ENCODE measurements at places on chromosomes 2 and 18.
A peak's percentile ranks its signal among the peaks of the same experiment; 100 is the strongest.

- DNase-seq = peak; percentile 93
These were observed 2.4 kb downstream of the PNKD start for GRCh38 chr2:218272531-218273212.

DNA sequence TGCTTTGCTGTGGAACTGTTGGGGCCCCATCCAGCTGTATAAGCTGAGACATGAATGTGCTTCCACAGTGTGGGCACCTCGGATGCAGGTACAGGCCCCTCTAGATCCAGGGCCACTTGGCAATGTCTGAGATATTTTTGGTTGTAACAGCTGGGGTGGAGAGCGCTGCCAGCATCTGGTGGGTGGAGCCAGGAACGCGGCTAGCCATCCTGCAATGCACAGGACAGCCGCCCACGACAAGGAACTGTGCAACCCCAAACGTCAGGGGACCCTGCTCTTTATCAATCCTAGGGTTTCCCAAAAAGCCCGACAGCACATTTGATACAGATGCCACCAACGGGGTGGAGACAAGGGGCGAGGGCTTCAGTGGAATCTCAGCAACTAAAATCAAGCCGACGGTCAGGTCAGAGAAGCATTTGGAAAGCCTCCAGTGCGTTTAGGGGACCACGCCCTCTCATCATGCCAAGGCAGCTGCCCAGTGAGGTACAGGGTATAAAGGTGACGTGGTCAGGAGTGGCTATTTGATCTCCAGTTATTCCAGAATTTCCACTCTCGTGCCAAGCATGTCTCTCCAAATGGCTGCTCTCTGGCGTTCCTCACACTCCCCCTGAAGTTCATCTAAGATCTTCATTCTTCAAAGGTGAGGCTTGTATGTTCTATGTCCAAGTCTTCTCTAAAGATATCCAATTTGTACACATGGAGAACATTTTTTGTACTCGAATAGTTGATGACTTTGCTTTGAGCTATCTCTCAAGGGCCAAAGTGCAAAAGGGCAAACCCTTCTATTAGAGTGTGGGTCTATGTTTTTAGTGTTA is 55.7 kb downstream of the LRRFIP1 start:
- no peak for DNase-seq

DNA sequence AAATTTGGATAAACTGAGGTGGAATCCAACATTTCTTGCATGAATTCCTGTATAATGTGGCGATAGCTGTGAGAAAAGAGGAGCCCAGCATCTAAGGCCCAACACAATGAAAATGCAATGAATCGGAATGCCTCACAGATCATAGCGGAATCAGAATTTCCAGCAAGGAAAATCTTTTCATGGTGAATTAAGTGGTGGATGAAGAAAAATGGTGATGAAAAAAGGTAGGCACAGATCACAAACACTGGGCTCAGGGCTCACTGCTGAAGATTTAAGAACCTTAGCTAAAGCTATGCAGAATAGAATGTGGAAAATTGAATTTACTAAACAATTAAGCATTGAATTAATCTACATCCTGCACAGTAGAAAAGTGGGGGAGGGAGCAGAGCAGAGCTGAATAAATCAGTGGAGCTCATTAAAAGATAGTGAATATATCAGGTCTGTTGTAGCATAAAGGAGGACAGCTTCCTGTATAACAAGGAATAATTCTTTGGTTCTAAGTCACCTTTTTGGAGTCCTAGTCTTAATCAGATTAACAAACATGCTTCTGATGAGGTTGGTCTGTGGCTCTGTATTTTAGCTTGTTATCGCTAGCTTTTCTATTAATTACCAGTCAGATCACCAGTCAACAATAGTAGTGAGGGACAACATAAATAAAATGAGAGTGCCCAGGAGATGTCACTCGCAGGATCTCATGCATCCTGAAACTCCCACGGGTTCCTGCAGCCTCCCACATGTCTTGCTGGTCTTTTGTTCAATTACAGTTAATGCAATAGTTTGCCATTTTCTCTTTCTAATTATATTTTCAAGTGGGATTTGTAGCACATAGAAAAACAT is 27.0 kb downstream of the MEIS1 start:
- no peak for DNase-seq

DNA sequence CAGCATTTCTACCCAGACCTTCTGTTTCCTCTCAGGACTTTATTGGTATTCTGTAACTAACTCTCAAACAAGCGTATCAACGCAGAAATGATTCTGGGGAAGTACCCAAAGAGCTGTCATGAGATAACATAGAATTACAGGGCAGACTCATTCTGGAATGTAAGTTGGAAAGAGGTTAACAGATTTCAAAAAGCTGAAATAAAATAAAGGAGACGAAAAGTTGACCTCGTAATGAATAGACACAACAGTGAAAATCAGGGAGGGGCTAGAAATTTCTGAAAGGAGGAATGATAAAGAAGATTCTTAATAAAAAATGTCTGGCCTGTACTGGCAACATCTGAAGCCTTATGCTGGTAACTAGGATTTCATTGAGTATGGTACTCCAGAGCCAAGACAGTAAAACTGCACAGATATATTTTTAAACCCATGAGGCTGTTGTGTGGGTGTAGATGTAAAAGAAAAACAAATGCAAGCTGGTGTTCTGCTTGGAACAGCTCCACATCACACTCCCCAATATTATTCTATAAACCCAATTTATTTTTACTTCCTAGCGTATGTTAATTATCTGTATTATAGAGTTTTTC is 23.9 kb downstream of the RBMS1 start:
- DNase-seq = no peak

GRCh38 chr2:45962177-45962921 is 310.9 kb downstream of the PRKCE start:
- DNase-seq = no peak

GRCh38 chr2:66346231-66346664 is 88.7 kb upstream of the MEIS1 start:
- no peak for DNase-seq

- no peak for DNase-seq
These were observed 232.3 kb downstream of the OSR1 start for GRCh38 chr2:19125901-19126680.

- no peak for DNase-seq
These were observed 298.5 kb downstream of the PAX3 start for GRCh38 chr2:222000326-222000725.

DNA sequence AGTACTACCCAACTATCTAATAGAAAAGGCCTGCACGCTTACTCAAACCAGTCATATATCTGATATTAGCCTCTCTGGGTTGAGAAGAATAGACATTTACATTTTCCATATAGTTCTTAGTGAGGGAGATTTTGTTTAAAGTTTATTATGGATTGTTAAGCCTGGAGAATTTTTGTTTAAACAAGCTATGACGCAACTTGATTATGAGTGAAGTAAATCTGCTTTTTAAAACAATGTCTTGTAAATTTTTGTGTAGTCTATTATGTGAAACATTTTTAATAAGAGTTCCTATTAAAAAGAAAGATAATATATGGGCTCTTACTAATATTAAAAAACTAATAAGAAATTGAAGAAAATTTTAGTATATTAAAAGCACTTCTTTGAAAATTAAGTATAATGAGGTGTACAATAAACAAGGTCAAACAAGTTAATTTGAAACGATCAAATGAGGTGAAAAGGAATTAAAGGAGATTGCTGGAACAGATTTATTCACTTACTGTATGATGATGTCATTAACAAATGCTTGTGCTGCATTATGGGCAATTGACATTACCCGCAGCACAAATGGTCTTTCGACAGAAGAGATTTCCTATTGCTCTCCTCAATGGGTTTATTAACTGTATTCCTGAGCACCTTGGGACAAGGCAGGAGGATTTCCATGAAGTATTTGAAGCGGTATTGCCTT is 229.2 kb upstream of the SMIM21 start:
- no peak for DNase-seq

DNA sequence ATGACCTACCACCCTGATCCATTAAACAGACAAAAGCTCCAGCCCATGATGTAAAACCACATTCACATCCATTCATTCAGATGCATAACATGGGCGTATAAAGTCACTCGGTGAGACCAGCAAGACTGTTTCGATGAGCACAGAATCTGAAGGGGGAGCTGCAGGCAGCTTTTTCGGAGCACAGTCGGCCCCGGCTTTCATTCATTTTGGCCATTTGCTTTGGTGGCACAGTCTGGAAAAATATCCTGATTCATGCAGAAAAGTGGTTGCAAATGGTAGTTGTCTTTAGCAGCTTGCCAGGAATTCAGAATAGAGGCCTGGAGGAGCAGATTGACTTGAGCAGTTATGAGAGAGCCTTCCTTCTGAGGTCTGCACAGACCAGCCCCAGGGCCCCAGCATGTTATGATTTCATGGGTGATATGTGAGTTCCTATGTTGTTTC is 11.2 kb downstream of the ARID5A start:
- no peak for DNase-seq

- no peak for DNase-seq
These were observed 28.7 kb downstream of the MYT1L start for GRCh38 chr2:2302359-2302758.

DNA sequence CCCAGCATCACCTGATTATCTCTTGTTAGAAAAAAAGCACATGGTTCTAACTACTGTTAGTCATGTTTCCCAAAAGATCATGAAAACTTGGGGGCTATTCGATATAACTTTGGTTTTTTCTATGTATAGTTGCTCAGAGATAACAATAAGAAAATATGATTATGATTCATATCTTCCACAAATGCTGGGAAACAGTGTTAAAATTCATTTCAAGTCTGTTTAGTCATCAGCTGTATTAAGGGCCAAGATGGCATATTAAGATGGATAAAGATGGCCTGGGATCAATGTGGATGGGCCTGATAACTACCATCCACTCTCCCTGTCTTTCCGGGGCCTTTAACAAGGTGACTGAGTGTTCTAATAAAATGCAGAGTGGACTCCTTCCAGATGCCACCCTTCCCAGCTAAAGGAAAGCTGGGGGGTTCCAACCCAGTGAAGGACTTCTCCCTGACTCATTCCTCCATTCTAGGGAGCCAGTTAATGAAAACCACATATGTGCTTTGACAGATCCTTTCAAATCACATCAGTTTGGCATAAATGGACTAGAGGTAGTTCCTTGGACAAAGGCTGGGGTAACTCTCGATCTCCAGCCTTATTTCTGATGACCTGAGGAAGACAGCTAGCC is 221.6 kb downstream of the VAPA start:
- no peak for DNase-seq

DNA sequence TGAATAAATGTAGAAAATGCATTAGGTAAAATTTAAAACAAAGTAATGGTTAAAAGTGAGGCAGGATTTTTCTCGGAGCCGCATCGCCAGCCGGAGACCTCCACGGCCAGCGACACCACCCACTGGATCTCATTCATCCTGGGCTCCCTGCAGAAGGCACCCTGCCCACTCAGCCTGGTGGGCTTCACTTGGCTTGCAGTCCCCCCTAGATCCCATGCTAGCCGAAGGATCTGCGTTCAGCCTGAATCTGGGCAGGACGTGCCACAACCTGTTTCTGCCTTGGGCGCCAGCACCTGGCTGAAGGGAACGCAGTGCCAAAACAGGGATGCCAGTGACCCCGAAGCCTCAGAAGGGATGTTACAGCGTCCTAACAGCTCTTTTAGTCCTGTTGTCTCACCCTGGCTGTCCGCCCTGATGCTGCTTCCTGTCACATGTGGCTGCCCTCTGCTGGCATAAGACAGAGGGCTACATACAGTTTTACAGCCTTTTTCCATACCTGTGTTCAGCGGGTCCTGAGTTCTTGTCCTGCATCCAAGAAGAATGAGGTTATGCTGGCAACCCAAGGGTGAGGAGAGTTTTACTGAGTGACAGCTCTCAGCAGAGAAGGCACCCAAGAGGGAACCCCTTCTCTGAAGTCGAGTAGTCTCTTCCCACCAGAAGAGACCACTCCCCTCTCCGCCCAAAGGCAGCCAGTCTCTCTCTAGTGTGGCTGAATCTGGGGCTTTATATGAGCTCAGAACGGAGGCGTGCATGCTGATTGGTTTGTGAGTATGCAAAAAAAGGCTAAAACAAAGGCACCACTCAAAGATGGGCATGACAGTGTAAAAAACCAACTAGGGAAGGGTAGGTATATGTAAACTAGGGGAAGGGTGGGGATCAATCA is 173.1 kb upstream of the GYPC start:
- no peak for DNase-seq

DNA sequence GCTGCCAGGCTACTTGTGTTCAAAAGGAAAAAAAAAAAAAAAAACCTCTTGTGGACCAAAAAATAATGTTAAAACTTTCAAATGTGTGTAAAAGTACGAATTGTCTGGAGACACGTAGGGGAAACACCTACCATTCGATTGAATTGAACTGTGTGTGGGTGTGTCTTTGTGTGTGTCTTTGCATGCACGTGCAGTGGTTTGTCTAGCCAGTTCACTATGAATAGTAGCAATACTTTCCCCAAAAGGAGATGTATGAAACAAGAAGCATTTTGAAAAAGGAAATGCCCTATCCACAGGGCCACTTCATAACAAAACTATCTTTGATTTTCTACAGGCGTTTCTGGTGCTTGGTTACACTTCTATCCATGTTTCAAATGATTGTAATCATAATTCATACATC is 186.8 kb downstream of the RPRM start:
- no peak for DNase-seq

- no peak for DNase-seq
These were observed 8.4 kb downstream of the L3MBTL4 start for GRCh38 chr18:6406075-6406909.

DNA sequence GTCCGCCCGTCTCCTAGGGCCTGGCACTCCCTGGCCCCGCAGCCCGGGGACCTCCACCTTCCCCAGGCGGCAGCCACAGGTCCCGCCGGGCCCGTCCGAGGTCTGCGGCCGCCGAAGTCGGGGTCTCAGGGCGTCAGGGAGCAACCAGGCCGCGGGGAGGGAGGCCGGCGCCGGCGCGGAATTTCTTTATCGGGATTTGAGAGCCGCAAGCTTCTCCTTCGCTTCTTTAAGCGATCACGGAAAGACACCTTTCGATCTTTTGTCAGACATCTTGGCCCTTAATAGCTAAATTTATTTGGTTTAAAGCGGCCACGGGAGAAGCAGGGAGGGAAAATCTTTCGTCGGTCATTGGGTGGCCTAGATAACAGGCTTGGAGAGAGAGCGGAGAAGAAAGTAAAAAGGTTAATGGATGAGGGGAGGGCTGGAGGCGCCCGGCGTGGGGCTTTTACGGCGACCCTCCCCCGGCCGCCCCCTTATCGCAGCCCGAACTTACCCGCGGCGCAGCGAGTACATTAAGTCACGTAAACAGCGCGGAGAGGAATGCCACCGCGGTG is 4.3 kb upstream of the GATA6 start:
- no peak for DNase-seq

GRCh38 chr18:14747513-14748474 is at the start of gene ANKRD30B:
TSS of gene ANKRD30B (plus strand) at chr18:14748172. CDS start at chr18:14748420, 248 bp downstream.
- no peak for DNase-seq
